ENCODE measurements at places on chromosomes 4 and X.

GRCh38 chr4:75686346-75686745 lies 13.1 kb upstream of the G3BP2 start:
- no peak for DNase-seq

GRCh38 chr4:111283066-111283677 lies 660.3 kb upstream of the PITX2 start:
- DNase-seq, result no peak

GRCh38 chrX:57178605-57179004 lies 41.4 kb upstream of the SPIN2A start:
- DNase-seq, result no peak

DNA sequence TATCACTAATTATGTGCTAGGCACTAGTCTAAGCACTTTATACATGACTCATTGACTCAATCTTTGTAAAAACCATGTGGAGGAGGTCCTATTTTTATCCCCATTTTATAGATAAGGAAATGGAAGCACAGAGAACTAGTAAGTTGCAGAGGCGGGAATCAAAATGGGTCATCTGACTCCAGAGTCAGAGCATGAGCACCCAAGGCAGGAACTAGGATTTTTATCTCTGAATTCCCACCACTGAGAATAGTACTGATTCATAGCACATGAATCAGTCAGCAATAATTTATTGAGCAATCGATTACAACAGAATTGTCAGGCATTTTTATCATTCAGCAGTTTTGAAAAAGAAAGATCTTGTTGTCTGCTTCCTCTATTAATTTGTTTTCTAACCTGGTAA lies 19.3 kb downstream of the SCARB2 start:
- no peak for DNase-seq

Data from GOT3 (cell line).